ENCODE measurements at places on chromosomes 4 and X.

GRCh38 chr4:41559940-41560516 is 22.1 kb downstream of the LIMCH1 start:
- DNase-seq: no peak

DNA sequence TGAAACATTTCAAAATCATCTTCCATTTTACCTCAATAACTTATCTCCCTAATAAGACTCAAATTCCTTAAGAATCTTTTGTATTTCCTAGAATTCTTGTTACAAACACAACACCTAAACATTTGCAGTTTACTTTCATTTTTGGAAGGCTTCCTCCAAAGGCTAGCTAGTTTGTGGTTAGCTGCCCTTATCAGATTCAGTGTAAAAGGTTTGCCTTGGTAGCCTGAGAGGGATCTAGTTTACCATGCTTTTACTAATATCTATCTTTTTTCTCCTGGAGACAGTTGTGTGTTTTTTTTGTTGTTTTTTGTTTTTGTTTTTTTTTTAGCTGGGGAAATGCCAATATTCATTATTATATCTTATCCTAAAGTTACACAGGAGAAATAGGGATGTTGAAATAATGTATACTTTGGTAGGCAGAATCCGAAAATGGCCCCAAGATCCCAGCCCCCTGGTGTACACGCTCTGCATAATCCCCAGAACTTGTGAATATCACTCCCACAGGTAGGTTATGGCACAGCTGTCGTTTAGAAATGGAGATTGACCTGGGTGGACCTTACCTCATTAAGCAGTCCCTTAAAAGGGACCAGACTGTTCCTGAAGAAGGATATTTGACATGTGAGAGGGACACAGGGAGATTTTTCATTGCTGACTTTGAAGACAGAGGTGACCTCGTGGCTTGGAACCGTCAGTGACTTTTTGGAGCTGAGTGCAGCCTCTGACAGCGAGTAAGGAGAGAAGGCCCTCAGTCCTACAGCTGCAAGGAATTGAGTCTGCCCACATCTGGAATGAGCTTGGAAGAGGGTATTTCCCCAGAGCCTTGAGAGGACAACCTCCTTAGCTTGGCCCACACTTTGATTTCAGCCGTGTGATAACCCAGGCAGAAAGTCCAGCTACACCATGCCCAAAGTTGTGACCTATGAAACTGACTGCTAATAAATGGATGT is 33.4 kb downstream of the SEPTIN11 start:
- DNase-seq: peak; percentile 67

DNA sequence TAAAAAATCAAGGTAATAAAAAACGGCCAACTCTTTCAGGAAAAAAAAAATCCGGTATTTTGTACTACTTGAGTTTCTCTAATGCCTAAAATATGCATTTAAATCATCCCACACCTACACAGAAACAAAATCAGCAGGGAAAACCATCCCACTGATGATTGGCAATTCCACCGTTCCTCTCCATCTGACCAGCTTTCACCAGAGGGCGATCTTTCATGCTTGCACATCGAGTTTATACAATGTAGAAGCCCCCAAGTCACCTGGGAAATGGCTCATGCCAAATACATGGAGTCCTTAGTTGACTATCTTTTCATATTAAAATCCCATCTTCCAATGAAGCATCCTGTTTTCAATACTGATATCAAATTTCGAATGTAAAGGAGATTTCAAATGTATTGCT is 69.2 kb downstream of the PTCHD1 start:
- DNase-seq: no peak

- DNase-seq: no peak
These were observed 10.7 kb downstream of the RBPJ start for GRCh38 chr4:26331380-26331950.

GRCh38 chr4:153232768-153233167 is 28.5 kb downstream of the TRIM2 start:
- DNase-seq: no peak
